ENCODE measurements at places on chromosomes 7 and 10.

DNA sequence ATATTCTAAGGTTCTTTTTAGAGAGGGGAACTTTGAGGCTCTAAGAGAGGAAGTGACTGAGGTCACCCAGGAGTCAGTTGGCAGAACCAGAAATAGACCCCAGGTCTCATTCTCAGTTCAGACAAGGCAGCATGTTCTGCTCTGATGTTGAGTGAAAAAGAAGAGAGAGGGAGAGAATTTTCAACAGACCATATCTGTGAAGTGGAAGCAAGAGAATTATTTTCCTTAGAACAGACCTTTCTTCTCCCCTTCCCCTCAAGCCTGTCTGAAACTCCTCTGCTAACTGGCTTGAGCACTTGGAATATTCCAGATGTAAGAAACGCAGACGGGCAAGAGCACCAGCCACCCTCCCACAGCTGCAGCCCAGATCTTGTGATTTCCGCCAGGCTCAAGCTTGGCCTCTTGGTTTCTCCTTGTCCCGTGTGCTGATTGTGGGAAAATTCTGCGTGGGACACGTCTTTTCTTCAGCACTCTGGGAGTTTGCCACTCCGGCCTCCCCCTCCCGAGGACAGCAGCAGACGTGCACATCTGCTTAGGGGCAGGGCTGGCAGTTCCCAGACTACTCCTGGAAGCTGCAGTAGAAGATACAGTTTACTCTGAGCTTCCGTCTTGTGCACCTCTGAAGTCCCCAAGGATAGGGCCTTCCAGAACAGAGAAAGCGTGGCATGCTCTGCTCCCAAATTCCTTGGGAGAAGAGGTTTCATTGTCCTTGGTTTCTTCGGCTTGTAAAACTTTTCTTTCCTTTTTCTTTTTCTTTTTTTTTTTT, 22.7 kb upstream of the IKZF1 start:
- no peak for DNase-seq

DNA sequence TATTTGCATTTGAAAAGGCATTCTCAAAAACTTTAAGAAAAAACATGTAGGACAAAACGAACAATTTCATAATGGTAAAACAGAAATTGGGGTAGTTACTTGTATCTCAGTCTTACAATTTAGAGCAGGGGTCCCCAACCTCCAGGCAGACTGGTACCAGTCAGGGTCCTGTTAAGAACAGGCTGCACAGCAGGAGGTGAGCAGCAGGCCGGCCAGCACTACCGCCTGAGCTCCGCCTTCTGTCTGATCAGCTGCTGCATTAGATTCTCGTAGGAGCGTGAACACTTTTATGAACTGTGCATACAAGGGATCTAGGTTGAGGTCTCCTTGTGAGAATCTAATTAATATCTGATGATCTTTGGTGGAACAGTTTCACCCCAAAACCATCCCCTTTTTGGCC, 77.3 kb downstream of the SEMA3A start:
- no peak for DNase-seq

DNA sequence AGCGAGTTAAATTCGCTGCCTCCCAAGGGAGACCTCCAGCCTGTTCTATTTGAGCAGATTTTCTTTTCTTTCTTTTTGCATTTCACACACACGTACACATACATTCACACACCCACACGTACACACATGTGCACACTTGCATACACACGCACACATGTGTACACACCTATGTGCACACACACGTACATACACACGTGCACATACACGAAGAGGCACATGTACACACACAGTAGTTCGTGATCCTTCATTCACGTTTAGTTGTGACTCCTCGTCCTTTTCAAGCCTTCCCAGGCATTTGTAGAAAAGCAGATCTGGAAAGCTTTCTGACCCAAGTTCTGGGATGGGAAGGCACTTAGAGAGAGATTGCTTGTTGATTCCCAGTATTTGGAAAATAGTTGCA, 290.8 kb upstream of the COBL start:
- DNase-seq: no peak

- DNase-seq: no peak
Measured at GRCh38 chr7:16171928-16172327, 249.4 kb downstream of the CRPPA start.

DNA sequence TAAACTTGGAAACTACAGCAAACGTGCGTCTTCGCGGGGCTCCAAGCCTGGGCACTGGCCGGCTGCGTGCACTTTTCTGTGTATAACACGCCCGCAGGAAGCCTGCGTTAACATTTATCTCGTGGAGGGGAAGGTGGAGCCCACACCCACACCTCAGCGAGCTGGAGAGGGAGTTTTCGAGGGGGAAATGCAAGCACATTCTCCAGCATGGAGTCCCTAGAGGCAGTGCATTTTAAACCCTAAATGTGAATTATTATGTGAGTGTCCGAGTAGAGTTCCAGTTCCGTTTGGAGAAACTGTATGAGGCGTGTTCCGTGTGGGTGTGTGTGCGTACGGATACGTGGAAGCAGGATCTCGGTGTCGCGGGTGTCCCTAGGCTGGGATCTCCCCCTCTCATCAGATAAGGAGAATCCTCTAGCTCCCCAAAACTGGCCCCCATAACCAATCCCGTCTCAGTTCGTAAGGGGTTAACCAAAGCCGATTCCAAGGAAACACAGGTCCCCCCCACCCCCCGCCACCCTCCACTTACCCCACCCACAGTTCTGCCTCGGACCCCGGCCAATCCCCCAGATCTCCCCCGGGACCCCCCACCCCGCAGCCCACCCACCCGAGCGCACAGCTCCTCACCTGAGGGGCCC, 403 bp downstream of the CDK6 start:
- DNase-seq: no peak

GRCh38 chr10:122504610-122504950, 43.2 kb downstream of the HTRA1 start:
- DNase-seq: no peak

Measured in NCI-H2107 (cell line).